ENCODE measurements at places on chromosomes 16 and 17.
A peak's percentile ranks its signal among the peaks of the same experiment; 100 is the strongest.

GRCh38 chr16:77929004-77929403 lies 93.3 kb upstream of the CLEC3A start:
- no peak for DNase-seq

DNA sequence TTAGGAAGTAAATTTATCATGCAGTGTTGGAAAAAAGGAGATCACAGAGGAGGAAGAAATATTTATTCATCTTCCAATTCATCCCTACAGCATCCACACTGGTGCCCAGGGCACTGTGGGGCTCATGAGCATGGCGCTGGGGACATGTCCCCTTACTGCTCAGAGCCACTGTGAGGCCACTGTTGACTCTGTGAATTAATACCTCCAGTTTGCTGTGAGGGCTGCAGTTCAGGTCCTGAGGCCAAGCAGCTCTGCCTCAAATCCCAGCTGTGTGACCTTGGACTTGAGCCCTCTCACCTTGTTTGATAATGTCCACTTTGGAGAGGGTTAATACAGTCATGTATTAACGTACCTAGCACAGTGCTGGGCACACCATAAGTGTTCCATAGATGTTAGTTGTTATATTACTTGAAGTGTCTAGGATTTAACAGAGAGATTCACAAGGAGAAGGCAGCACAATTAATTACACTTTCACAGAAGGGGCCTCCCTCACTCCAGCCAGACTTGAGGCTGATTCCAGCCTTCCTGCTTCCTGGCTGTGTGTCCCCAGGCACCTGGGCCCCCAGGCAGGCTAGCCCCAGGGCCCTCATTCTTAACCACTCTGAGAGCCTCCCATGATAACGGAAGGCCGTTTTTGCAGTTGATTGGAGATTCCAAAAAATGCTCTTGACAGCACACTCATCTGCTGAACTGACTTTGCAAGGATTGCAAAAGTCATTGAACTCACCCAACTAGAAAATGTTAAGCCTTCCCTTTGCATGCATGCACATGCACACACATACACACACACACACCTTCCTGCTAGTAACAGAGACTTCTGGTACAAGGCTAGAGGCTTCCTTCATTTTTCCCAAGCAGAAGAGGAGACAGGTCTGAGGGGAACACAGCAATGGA lies 29.4 kb downstream of the KATNIP start:
- DNase-seq: no peak

DNA sequence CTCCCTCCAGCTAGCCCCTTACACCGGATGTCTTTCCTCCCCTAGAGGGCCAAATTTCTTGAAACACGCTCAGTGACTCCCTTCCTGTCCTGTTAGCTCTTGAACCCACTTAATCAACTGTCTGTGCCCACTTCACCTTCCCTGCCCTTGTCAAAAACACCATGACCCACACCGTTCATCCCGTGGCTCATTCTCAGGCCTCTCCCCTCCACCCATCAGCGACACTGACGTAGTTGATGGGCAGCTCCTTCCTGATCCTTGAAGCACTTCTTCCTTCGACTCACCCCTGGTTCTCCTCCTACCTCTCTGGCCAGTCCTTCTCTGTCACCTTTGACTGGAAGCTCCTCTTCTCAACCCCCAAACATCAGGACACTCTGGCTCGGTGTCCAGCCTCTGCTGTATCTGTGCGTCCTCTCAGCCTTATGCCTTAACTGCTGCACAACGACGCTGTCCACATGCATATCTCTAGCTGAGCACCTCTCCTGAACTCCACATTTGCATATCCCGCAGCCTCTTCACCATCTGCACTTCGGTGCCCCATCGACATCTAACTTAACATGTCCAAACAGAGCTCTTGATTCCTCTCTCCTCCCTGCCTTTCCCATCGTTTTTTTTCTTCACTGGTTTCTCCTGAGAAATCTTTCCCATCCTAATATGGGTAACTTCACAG lies 39.3 kb upstream of the CCDC182 start:
- no peak for DNase-seq

GRCh38 chr17:13671771-13672170 lies 70.0 kb upstream of the HS3ST3A1 start:
- DNase-seq: no peak

GRCh38 chr17:76467366-76467765 lies at the start of gene AANAT:
AANAT (plus strand) TSS chr17:76467603; CDS start chr17:76468747, 1,144 bp downstream.
- DNase-seq: peak; percentile 88

GRCh38 chr17:38325221-38325851 lies 18.4 kb downstream of the GPR179 start:
- DNase-seq: no peak

Measured in SJCRH30 (cell line).